ENCODE measurements at places on chromosomes 5 and 9.
A peak's percentile ranks its signal among the peaks of the same experiment; 100 is the strongest.

GRCh38 chr5:179271428-179271734 is 73.9 kb downstream of the ADAMTS2 start:
- DNase-seq, result no peak

- no peak for DNase-seq
Measured at GRCh38 chr9:128442150-128442549, 13.7 kb upstream of the ODF2 start.

DNA sequence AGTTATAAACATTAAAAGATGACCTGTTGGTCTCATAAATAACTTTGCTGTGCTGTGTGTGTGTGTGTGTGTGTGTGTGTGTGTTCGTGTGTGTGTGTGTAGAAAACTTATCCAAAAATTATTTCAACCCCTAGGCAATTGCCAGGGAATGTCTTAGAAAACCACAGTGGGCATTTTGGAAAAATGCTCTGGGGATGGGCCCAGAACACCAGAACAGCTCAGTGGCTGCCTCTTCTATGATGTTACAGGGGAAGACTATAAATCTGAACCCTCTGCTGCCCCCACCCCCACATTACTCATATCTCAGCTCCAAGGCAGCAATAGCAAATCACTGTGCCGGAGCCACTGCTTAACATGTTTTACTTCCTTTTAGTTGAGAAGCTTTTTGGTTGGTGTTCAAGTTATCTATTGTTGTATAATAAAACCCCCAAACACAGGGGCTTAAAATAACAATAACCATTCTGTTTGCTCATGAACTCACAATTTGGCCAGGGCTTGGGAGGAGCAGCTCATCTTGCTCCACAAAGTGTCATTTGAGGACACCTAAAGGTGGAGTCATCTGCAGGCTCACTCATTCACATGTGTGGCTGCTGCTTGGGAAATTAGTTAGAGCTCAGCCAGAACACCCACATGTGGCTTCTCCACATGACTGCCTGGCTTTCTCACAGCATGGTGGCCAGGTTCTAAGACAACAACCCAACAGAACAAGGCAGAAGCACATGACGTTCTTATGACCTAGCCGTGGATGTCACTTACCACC is 40.4 kb downstream of the ACTBL2 start:
- DNase-seq, result no peak

GRCh38 chr5:90096415-90097081 is 313.0 kb downstream of the CETN3 start:
- DNase-seq, result no peak

GRCh38 chr9:121289026-121289771 is 21.2 kb downstream of the GSN start:
- peak; percentile 50 for DNase-seq
